ENCODE measurements at places on chromosomes 11 and 22.

GRCh38 chr11:14118072-14118471 lies 155.5 kb downstream of the SPON1 start:
- DNase-seq, result no peak

GRCh38 chr11:75479597-75480145 lies 46.1 kb downstream of the GDPD5 start:
- no peak for DNase-seq

DNA sequence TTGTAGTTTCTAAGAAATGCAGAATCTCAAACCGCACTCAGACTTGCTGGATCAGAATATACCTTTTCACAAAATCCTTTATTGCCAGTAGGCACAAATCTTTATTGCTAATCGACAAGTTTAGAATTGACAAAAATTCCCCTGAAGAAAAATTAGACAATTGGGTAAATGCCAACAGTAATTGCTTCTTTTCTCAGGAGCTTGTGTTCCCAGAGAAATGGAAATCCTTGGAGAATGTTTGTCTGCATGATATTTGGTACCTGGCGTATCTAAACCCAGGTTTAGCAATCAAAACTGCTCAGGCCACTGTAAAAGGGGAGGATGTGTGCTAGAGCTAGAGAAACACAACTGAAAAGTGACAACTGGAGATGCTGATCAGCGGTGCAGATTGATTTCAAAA lies at the start of gene OR8G5:
Gene OR8G5, plus strand, starts transcription at position 301 of the 400 bp plus-strand sequence. CDS start 8,556 bp downstream, outside the sequence.
- no peak for DNase-seq

DNA sequence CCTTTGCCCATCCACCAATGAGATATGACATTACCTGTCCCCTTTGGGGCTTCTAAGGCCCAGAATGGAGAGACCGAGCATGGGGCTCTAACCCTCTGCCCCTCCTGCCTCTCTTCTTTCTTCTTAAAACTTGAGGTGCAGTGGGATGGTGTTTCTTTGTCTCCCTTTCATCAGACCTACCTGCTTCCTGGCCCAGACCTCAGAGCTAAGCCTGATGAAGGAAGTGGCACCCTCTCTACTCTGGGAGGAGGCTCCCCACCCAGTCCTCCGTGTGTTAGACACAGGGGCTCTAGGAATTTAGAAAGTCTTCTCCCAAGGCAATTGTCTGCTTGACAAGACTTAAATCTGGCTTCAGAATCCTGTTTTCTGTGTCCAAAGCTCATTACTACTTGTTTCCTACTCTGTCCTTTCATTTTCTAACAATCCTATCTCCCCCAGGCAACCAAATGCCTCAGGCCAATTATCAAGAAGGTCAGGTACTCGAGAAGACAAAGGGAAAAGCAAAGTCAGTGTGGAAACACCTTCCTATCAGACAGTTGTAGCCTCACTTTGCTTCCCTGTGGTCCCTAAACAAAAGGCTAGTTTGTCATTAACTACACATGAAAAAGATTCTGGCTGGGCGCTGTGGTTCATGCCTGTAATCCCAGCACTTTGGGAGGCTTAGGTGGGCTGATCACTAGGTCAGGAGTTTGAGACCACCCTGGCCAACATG lies 20.3 kb upstream of the PARVA start:
- DNase-seq, result no peak

- DNase-seq, result no peak
These were observed 302.7 kb downstream of the ETS1 start for GRCh38 chr11:128284634-128285033.

DNA sequence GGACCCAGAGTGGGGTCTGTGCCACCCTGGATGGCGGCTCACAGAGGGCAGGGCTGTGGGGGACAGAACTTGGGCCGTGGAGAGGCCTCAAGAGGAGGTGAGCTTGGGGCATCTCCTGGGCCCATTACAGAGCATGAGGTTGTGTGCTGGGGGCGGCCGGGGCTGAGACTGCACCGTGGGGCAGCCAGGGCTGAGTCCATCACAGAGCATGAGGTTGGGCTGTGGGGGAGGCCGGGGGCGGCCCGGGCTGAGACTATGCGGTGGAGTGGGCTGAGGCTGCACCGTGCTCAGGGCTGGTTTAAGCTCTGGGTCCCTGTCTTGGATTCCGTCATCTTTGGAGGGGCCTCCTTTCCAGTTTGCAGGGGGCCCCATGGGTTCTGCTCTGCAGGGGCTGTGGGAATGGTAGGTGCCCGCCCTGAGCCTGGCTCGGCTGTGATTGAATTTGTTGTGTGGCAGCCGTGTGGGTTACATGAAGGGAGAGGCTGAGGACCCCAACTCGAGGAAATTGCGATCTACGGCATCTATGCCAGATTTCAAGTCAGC lies 38.1 kb upstream of the MUC5AC start:
- DNase-seq, result no peak

DNA sequence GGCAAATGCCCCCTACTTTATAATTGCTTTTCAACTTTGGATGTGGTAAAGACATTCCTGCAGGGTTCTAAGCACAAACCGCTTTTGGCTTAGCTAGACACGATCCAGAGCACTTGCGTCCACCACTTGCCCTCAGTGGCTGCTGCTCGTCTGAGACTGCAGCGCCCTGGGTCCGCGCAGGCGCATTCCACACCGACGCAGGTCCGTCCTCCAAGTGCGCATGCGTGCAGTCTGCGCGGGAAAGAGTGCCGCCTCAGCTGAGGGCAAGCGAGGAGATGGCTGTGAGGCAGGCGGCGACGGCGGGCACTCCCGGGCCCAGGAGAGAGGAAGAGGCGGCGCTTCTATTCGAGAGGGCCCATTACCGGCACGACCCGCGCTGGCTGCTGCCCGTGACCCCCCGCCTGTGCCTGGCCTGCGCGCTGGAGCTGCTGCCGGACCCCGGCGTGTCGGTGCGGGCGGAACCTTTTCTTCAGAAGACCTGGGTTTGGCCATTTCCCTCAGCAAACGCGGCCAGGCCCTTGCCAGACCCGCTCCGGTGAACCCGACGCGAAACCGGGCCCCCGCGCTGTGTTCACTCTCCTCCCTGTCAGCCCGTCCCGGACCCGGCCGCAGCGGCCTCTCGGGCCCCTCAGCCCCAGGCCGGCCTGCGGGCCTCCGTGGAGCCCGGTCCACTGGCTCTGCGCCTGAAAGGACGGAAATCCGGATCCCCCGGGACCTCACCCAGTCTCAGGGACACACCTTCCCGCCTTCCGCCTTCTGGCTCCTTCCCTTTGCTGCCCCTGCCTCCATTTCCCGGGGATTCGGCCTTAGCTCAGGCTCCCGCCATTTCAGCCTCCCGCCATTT lies at the start of gene MEI1:
Gene MEI1, plus strand, starts transcription at position 240 of the 844 bp plus-strand sequence. Its CDS starts 36 bp downstream, at position 276.
- DNase-seq, result peak; percentile 94

DNA sequence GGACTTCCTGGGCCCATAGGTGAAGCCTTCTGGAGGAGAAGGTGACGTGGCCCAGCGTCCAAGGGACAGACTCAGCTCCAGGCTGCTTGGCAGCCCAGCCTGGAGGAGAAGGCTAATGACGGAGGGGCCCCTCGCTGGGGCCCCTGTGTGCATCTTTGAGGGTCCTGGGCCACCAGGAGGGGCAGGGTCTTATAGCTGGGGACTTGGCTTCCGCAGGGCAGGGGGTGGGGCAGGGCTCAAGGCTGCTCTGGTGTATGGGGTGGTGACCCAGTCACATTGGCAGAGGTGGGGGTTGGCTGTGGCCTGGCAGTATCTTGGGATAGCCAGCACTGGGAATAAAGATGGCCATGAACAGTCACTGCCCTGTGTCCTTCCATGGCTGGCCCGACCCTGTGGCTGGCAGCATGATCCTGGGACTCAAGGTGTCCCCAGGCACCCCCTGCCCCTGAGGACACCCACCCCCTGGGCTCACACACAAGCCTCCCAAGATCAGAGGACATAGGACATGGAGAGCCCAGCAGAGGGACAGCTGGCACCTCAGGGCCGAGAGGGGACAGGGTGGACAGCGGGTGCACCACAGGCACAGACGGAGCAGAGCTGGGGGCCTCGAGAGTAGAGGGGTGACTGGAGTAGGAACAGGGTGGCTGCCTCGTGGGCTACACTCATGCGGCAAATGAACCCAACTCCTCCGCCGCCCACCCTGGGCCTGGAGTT lies 10.1 kb downstream of the SIGIRR start:
- no peak for DNase-seq

GRCh38 chr11:44243086-44243485 lies 66.9 kb downstream of the ALX4 start:
- no peak for DNase-seq

DNA sequence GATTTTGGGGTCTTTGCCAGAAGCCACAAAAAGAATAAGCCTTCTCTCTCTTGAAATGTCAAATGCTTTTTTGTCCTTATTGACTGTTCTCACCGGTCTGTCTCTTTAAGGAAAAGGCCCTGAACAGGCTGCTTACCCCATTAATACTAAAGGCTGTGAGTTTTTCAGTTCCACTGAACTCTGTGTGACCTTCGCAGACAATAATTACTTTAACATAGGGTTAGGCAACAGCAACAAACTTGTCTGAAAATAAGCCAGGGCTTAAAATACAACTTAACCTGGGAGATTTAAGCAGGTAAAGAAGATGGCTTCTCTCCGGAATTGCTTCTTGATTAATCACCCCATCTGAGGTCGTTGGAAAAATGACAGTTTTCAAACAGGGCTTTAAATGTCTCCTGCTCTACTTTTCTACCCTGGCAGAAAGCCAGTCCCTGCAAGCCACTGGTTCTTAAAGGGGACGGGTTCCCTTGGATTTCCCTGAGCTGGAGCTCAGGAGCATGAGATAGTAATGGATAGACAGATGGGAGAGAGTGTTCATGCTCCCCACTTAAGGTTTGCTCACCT lies 69.4 kb downstream of the ARL14EP start:
- no peak for DNase-seq

DNA sequence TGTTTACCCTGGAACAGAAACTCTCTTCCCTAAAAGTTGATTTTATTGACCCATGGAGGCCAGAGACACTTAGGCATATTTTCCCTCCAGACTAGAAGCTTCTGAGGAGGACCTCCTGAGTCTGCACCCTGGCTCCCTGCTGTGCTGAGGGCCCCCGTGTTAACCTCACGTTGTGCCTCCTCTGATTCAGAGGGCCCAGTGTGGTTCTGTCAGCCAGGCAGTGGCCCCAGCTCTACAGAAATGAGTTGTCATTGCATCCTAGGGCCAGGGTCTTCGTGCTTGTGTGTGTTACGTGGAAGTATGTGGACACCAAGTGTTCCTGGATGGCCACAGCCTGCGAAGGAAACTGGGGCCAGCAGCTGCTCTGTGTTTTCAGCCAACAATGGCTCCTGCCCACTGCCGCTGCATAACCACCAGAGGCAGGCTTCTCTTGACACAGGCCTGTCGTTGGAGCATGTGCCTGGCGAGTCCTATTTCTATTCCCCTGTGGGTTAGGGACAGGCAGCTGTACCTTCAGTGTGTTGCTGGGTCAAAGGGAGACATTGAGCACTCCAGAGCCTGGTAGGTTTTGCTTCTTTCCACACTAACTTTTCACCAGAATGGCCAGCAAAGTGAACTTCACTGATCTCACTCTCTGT lies 44.5 kb downstream of the MED15 start:
- peak; percentile 70 for DNase-seq

DNA sequence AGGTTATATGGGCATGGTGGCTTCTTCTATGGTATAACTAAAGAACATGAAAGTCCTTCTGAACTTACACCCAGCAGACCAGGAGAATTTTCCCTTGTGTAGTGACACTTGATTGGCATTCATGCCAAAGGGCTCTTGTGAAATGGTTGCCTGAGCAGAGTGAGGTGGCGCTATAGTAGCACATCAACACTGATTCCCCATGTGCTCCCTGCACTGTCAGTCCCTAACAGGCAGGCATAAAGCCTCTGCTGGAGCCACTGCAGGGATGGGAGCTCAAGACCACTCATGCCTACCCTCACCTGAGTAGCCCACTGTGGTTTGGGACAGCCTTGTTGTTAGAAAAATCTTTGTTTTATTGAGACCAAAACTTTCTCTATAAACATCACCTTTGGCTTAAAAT lies 92.6 kb upstream of the LIN7C start:
- no peak for DNase-seq

GRCh38 chr11:126716456-126717083 lies 284.0 kb downstream of the KIRREL3 start:
- peak; percentile 59 for DNase-seq

DNA sequence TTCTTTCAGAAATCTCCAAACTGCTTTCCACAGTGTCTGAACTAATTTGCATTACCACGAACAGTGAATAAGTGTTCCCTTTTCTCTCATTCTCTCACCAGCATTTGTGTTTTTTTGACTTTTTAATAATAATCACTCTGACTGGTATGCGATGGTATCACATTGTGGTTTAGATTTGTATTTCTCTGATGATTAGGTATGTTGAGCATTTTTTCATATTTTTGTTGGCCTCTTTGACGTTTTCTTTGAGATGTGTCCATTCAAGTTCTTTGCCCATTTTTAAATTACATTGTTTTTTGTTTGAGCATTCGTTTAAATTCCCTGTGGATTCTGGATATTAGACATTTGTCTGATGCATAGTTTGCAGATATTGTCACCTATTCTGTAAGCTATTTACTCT lies 1639.6 kb upstream of the TENM4 start:
- DNase-seq, result no peak

- DNase-seq, result peak; percentile 65
These were observed 38.7 kb upstream of the RCN1 start for GRCh38 chr11:32052215-32052614.

GRCh38 chr11:67117176-67117575 lies 1.9 kb upstream of the KDM2A start:
- DNase-seq, result no peak

DNA sequence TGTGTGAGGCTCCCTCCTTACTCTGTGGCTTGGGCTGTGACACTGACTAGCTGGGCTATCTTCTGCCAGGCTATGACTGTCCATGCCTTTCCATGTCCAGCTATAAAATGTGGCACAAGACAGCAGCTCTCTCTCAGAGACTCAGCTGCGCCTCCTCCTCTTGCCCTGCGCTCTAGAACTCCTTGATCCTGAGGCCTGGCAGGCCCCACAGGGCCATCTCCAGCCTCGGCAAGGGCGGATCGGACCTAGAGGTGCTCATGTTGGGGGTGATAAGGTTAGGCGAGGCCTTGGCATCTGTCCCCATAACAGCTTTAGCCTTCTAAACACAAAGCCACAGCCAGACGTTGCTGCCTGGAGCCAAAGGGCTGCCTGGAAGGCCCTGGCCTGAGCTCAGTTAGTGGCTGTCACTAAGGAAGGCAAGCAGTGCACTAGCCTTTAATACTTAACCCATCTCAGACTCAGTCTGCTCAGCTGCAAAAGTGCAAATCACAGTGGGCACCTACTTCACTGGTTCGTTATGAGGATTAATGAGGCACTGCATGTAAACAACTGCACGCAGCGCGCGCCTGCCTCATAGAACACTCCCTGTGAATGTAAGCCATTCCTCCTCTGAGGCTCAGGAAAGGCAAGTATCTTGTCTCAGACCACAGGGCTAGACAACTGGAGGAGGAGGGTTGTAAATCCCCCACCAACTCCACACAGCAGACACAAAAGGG lies 1.2 kb downstream of the GUCD1 start:
- no peak for DNase-seq

GRCh38 chr11:129974237-129974636 lies 28.4 kb downstream of the PRDM10 start:
- DNase-seq, result no peak

DNA sequence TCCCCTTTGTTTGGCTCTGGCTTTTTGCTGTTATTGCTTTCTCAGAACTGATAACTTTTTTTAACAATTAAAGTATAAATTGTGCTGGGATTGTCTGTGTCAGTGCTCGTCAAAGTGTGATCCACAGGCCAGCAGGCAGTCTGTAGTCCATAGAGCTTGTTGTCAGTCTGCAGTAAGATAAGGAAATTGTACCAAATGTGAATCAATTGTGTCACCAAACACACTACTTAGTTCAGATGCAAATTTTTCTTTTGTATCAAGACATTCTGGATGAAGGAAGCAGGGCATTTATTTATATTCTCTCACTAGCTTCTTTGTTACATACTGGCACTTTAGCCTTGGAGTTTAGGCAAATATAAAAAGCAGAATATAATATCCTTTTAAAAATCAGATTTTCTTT lies 121.0 kb downstream of the WNT11 start:
- DNase-seq, result no peak

- DNase-seq, result no peak
These were observed 39.6 kb downstream of the ARRB1 start for GRCh38 chr11:75311858-75312288.

All from activated CD4-positive, alpha-beta T cell treated with anti-CD3 and anti-CD28 coated beads, Interleukin-2, Interleukin-6, amounts not matched to agents 100 ng/mL and 50 ng/mL, durations not matched to agents 16 hours and 8 hours (primary cell).